RCC 7860 (cell line): ENCODE measurements at places on chromosomes 3 and 15.

GRCh38 chr15:50278496-50278895 lies 13.0 kb upstream of the HDC start:
- DNase-seq = no peak

DNA sequence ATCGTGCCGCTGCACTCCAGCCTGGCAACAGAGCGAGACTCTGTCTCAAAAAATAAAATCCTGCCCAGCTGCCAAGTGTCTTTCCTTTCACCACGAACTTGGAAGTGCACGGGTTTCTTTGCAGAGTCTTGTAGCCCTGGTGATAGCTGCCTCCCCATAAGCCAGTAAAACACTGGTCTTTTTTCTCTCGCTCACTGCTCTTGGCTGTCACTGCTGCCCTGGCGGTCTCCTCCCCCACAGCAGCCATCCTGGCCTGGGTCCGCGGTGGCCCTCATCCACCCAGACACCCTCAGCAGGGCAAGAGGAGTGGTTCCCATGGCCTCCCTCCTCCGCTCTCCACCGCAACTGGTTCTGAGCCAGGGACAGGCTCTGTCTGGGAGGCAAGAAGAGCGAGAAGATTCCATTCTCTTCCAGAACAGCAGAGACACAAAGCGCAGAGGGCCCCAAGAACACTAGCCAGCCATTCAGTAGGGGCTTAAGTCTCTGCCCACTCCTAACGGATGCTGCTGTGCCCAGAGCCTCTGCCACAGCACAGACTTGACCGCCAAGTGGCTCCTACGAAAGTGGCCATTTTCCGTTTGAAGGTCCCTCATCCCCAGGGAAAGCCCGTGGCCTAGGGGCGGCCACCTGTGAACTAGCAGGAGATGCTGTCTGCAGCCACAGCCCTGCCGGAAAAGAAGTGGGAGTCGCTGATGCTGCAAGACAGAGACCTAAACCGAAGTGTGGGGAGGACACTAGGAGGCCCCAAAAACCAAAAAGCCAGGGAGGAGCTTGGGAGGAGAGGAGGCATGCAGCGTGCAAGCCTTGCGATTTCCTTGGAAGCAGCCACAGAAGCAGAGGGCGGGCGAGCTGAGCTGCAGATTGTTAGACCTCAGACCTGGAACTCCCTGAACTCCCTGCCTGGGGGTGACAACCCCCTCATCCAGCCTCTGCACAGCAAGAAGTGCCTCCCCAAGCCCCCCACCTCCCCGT lies 44.1 kb downstream of the KLHL25 start:
- no peak for DNase-seq

GRCh38 chr3:173708191-173708590 lies 310.6 kb downstream of the NLGN1 start:
- no peak for DNase-seq

- no peak for DNase-seq
These were observed 9.6 kb upstream of the LRRK1 start for GRCh38 chr15:100909565-100909964.

DNA sequence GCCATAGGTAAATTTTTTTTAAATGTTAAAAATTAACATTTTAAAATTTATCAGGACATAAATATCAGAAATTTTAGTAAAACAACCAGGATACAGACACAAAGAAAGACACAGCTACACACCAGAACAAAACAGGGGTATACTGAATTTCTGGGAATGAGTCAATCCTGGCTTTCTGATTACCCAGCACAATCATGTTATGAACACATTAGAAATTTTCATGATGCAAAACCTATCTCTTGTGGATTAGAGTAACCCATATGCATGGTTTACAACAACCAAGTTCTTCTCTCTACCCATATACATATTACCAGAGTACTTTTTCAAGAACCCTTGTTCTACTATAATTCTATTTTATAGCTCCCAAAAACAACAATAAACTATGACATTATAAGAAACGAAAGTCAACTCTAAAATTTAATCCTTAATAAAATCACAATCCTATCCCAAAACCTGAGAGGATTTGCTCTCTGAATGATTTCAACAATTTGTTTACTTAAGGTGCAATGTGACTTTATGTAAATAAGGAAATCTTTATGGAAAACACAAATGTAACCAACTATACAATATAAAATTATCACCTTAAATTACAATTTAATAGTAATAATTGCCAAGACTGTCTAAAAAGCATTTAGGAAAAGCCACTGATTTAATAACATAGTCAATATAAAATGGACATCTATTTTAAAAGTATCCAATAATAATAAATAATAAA lies 184.5 kb downstream of the TBC1D5 start:
- no peak for DNase-seq

- no peak for DNase-seq
These were observed 390.8 kb upstream of the ZNF385D start for GRCh38 chr3:22141769-22142168.

GRCh38 chr15:94445566-94446160 lies 214.3 kb downstream of the MCTP2 start:
- DNase-seq = no peak

- DNase-seq = no peak
These were observed 14.3 kb downstream of the PLA2G4B start for GRCh38 chr15:41852736-41853590.

DNA sequence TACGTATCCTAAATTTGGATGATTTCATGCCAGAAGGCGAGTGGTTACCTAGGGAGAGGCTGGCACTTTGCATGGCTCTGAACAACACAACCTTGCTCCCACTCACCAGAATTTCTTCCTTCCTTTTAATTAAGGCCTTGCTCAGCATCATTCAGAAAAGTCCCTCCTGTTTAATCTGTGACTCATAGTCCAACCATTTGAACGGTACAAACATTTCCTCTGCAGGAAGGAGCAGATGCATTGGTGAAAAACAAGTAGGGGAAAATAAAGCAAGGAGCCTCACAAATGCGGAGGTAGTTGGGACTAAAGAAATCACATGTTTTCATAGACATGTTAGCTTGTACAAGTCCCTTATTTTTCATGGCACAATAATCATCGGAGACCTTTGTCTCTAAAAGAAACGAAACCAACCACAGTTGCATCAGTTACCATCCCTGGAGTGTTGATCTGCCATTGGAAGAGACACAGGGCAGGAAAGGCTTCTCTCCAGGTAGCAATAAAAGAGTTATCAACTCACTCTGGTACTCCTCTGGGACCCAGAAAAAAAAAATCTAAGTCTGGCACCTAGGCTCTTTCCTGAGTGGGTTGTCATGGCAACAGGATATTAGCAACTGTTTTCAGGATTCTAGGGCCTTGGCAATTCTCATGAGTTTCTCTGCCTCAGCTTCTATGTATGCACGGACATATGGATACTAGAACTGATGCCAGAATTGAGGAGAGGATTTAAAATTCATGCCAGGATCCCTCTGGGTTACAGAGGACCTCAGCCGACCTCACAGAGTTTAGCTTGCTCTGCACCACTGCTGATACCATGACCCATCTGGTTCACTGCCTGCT lies 255.4 kb upstream of the ARPP21 start:
- peak; percentile 32 for DNase-seq

DNA sequence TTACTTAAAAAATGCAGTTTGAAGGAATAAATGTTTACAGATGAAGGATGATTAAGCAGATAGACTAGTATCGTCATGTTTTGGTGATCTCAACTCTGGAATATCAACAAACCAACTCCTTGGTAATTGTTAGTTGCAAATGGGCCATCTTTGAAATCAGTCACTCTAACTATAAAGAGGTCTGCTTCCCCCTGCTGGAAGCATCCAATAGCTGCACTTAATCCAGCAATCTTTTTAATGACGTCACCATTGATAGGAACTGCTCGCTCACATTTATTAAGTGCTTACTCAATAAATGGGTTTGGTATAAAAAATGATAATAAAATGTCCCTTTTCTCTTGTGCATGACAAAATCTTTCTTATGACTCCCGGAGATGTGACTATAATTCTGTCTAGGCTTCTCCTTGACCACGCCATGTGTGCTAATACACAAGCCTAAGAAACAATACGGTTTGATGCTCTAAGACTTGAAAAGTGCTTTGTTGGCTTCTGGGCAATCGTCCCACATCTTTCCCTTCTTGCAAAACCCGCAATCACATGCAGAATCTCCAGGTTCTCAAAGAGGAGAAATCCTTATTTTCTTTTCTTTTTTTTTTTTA lies 227.6 kb upstream of the POU1F1 start:
- DNase-seq = peak; percentile 46

GRCh38 chr15:70699890-70700289 lies 63.5 kb downstream of the UACA start:
- no peak for DNase-seq

DNA sequence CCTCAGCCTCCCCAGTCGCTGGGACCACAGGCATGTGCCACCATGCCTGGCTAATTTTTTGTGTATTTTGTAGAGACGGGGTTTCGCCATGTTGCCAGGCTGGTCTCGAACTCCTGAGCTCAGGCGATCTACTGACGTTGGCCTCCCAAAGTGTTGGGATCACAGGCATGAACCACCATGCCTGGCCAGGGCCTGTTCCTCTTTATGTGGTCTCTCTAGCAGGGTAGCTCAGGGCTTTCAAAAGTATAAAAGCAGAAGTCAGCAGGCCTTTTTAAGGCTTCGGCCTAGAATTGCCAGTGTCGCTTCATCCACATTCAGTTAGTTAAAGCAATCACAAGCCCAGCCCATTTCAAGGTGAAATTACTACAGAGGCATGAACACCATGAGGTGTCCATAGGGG lies 7.6 kb downstream of the VHL start:
- DNase-seq = no peak

GRCh38 chr15:59736181-59736580 lies 47.1 kb upstream of the BNIP2 start:
- DNase-seq = no peak

DNA sequence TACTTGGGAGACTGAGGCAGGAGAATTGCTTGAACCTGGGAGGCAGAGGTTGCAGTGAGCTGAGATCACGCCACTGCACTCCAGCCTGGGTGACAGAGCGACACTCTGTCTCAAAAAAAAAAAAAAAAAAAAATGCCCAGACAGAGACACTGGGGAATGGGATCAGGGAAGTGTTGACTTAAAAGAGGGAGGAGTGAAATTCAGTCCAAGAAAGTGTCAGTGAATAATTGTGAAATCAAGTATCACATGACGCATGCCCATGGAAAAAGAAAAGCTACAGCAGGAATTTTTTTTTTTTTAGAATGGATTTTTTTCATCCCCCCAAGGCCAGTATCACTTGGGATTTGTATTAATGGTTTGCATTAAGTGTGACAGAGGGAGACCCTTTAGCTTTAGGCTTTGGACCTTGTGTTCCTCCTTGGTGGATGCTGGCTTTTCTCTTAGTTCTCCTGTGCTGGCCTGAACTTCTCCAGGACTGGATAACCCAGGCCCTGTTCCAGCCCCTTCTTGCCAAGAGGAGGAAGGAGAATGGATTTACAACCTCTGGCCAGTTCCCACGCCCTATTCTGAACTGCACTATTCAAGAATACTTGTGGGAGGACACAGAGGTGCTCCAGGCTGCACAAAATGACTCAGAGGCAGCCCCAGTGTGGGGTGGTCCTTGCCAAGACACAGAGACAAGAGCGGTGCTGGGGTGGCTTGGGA lies 36.7 kb upstream of the ZNF774 start:
- DNase-seq = no peak

- DNase-seq = peak; percentile 22
These were observed 304.7 kb upstream of the DPPA4 start for GRCh38 chr3:109642025-109642424.

- DNase-seq = no peak
These were observed 42.9 kb downstream of the TBC1D2B start for GRCh38 chr15:78034495-78035191.

GRCh38 chr3:126454437-126455198 lies 21.1 kb downstream of the ZXDC start:
- no peak for DNase-seq

DNA sequence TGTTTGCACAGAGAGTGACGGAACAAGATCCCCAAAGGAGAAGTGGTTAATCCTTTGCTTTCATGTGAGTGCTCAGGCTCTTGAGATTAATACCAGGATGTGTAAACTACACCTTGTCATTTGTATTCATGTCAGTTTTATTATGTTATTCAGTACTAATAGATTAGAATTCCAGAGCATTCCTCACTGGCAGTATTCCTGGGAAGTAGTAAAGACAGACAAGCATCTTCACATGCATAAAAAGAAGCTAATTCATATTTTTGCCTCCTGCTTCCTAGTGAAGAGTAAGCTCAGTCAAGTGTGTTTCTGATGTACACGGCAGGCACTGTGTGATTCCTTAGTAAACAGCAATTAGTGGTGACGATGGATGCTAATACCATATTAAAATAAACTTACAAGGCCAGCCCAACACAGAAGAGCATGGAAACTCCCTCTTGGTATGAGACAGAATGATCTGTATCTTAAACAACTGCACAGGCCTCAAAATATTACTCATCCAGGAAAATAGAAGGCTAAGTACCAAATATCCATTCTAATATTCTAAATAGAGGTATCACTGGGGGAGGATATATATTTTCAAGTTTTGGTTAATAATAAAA lies 336.8 kb upstream of the MCTP2 start:
- no peak for DNase-seq

DNA sequence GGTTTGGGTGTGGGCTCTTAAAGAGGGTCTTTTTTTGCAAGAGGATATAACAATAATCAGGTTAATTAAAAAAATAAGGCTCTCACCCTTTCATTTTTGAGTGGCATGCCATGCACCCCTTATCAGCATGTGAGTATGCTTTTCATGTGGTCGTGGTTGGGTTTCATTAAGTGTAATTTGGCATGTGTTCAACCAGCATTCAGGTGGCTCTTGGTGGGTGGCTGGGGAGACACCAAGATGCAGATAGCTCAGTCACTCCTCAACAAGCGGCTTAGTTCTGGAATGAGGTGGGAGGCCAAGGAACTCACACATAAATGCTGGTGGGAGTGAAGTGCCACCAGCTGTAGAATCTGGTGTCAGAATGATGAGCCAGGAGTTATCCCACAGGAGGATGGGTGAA lies 66.8 kb downstream of the FLNB start:
- DNase-seq = no peak

- DNase-seq = no peak
These were observed 4.2 kb downstream of the ZBTB47 start for GRCh38 chr3:42657675-42658074.

- no peak for DNase-seq
These were observed 168.4 kb upstream of the WNT5A start for GRCh38 chr3:55655544-55655943.

DNA sequence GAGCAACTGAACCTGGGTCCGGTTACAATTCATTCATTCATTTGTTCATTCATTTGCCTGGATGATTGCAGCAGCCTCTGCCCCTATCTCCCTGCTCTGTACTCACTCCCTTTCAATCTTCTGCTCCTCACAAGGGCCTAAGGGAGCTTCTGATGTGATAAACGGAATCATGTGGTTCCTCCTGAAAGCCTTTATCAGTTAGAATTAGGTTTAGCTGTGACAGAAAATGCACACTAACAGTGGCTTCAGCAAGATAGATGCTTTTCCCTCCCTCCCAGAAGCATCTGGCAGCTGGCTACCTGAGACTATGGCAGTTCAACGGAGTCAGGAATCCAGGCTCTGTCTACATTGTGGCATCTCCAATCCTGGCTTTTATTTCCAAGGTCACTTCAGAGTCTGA lies 196.0 kb downstream of the ADAMTS9 start:
- no peak for DNase-seq
